ENCODE measurements at places on chromosomes 6 and 20.

DNA sequence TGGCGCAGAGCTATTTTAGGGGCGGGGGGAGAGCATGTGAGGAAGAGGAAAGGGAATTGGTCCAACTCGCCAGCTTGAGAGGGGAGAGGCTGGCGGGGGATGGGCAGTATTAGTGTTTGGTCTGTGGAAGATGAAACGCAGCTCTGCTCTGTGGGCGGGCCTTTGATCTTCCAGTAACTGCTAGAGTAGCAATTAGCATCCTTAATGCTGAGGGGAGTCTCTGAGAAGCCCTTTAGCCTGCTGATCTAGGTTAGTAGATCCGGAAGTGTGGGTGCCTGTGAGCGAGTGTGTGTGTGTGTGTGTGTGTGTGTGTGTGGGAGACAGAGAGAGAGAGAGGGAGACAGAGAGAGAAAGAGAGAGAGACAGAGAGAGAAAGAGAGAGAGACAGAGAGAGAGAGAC, 117.2 kb upstream of the BACH2 start:
- peak; percentile 97 for DNase-seq

GRCh38 chr6:15427331-15428070, 181.6 kb downstream of the JARID2 start:
- DNase-seq, result peak; percentile 38

DNA sequence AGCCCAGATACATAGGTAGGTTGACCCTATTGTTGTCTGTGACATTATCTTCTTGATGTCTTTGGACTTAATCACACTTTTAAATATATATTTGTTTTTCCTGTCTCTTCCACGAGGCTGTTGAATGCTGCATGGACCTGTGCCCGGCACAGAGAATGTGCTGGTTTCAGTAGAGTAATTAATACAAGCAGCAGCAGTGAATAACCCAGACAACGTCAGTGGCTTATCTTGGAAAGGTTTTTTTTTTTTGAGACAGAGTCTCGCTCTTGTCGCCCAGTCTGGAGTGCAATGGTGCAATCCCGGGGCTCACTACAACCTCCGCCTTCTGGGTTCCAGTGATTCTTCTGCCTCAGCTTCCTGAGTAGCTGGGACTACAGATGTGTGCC, 108.2 kb downstream of the CDH26 start:
- peak; percentile 6 for DNase-seq

DNA sequence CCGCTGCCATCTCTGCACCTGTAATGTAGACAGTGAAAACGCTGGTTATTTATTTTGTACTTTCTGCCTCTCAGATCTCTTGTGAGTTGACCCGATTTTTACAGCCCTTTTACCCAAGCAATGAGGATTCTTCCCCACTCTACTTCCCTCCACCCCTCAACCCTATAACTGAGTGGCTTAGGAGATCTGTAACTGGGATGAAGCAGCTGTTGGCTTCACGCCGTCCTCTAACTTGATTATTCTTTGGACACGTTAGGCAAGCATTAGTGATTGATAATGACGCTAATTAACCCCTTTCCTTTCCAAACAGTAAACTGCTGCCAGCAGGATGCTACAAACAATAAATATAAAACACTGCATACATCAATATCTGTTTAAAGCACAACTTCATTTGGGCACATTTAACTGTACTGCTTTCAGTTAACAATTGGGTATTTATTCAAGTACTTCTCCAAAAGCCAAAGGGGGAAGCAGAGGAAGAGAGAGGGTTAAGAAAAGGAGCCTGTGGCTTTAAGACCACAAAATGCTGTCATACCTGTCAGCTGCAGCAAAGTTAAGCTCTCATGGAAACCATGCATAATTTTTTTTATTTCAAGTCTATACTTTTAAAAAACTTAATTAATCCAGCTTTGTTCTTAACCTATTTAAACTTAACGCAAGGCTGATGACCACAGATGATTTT, 21.2 kb downstream of the TFAP2A start:
- no peak for DNase-seq

- peak; percentile 54 for DNase-seq
Observed at GRCh38 chr6:90859612-90860011, 272.7 kb upstream of the MAP3K7 start.

- peak; percentile 66 for DNase-seq
Observed at GRCh38 chr6:108145639-108146038, 20.2 kb upstream of the NR2E1 start.

GRCh38 chr20:34037767-34038166, 44.1 kb downstream of the RALY start:
- DNase-seq, result no peak

DNA sequence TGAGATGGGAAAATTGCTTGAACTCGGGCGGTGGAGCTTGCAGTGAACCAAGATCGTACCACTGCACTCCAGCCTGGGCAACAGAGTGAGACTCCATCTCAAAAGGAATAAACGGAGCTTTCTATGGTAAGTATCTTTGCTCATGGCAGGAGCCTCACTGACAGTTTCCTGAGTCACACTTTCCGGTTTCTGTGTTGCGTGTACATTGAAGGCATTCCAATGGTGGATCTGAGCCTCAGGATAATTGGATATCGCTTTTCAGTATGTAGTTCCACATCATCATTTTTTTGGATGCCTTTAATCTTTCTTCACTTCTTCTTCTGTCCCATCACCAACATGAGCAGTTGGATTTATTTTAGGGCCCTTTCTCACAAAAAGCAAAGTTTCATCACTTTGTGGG, 28.6 kb upstream of the GTSF1L start:
- DNase-seq, result no peak

- no peak for DNase-seq
Observed at GRCh38 chr6:130018744-130019325, 454 bp downstream of the L3MBTL3 start.

- DNase-seq, result peak; percentile 90
Observed at GRCh38 chr6:21987501-21987957, 309.3 kb downstream of the PRL start.

GRCh38 chr20:1370548-1371110, 22.2 kb downstream of the FKBP1A start:
- DNase-seq, result no peak

DNA sequence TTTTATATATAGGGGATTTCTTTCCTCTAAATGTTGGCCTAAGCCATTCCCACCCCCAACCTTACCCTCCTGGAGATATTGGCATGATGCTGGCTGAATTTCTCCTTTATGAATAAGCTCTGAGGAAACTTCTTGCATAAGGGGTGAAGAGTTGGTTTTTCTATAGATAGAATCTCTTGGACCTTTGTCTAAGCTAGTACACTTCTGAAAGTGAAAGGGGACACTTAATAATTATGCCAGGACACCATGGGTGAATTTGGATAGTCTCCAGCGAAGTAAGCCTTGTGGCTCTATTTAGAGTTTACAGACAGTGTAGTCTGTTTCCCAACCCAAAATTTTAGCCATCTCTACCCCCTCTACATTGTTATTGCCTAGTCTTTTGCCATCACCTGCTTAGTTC, 27.1 kb upstream of the FABP7 start:
- DNase-seq, result no peak

DNA sequence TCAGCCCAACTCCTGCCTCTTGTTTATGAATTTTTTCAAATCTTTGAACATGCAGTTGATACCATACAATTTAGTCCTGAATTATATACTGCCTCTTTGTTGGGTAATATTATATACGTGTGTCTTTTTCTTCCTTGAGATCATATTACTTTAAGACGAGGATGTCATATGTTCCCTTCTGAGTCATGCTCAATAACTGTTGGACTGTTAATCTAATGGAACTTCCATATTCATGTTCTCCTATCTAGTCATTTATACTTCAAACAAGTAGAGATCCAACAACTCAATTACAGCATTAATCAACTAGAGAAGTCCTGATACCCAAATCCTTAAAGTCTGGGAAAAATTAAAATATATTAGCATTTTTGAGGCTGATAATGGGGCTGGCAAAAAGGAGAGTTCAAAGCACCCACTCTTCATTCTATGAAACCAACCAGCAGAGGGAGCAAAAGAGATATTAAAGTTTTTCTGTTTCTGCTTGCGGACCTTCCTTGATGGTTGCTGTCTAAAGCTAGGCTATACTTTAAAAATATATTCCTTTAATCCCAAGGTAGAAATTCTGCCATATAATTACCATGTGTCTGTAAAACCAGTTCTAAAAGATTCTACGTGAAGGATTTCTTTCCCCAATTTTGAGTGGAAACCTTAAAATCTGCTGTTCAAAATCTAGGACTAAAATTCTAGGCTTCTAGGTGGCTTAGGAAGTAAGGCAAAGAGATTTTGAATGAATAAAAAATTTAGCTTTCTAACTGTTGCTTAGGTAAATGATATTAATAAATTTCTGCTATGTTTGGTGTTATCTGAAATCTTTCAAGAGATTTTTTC, 498.9 kb downstream of the BCKDHB start:
- no peak for DNase-seq

DNA sequence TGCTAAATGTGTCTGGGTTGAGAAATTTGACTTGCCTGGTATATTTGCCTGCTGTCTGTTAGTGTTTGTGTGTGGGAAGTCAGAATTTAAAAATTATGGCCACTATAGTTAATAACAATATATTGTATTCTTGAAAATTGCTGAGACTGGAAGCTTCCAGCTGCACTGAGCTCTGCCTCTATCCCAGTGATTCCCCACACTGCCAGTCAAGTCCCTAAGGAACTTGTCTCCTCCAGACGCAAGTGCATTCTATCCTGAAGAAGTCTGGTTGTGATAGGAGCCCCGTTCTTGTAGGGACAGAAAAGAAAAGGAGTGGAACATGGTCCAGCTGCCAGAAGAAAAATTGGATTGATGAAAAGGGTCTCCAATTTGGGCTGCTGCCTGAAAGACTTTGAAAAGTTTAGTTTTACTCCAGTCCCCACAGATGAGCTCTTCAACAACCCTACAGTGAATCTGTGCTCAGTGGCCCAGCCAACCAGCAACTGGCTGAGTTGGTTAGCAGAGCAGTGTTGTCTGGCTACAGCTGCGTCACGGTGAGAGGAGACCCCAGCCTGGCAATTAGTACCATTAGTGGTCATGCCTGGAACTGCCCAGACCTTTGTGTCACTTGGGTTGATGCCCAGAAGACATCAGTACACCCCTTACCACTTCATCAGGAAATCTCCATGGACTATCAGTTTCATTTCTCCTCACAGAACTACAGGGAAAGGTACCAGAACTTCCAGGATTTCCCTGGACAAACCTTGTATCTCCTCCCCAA, 183.1 kb upstream of the MCHR2 start:
- DNase-seq, result no peak

- DNase-seq, result peak; percentile 46
Observed at GRCh38 chr6:169998457-169998856, 247.0 kb downstream of the ERMARD start.

DNA sequence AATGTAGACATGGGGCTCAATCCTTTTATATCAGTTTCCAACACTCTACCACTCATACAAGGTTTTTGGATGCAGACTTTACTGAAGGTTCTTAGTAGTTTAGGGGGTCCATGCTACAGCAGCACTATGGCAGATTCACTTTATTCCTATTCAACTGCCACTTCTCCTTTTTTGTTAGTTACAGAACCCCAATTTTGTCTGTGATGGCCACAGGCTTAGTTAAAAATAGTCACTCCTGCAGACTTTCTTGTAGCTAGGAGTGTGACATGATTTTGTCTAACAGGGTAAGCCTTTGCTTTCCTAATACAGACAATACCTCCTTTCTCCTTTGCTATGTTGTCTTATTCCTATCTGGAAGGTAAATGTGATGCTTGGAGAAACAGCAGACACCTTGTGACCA, 90.0 kb upstream of the SLC24A3 start:
- peak; percentile 7 for DNase-seq

DNA sequence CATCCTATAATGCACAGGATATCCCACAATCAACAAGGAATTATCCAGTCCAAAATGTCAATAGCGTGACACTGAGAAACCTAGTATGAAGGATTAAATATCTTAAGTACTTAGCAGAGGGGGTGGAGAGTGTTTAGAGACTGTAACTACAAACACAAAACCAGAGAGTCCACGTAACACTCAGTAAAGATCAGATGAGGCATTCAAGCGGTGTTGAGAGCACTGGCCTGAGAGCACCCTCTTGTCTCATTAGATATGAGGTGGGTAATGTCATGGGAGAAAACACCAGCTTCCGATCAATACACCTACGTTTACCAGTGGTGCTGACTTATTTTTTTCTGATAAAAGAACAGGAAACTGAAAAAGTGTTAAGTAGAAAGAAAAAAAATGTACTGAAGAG, 2.3 kb downstream of the FAM184A start:
- no peak for DNase-seq

DNA sequence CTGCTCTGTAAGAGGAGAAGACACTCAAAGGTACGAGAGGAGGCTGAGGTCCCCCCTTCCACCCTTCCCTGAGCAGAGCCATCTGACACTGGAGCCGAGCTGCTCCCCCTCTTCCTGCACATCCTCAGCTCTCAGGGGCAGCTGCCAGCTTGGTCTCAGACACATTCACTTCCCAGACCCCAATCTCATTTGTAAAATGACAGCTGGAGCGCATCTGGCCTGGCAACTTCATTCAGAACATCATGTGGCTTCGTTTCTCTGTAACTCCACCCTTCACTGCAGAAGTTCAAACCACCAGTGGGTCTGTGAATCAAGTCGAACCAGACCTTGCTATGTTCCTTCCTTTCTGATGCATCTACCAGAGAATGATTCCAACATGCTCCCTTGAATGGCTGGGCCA, 145.6 kb upstream of the CDH4 start:
- no peak for DNase-seq

DNA sequence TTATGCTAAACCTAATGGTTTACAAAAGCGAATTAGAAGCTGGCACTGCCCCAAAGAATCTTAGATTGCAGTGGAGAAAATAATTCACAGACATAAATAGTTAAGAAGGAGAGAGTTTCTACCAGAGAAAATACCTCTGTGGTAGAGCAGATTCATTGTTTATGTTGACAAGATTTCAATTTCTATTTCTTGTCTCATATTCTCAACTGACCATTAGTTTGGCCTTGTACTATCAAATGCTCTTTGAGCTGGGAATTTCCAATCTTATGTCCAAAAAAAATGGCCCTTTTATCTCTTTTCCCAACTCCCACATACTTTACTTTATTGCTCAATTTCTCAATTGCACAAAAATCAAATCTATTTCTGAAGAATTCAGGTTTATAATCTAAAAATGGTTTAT, 804.1 kb upstream of the CITED2 start:
- DNase-seq, result no peak

GRCh38 chr6:45500924-45501816, 123.4 kb upstream of the SUPT3H start:
- DNase-seq, result peak; percentile 69

DNA sequence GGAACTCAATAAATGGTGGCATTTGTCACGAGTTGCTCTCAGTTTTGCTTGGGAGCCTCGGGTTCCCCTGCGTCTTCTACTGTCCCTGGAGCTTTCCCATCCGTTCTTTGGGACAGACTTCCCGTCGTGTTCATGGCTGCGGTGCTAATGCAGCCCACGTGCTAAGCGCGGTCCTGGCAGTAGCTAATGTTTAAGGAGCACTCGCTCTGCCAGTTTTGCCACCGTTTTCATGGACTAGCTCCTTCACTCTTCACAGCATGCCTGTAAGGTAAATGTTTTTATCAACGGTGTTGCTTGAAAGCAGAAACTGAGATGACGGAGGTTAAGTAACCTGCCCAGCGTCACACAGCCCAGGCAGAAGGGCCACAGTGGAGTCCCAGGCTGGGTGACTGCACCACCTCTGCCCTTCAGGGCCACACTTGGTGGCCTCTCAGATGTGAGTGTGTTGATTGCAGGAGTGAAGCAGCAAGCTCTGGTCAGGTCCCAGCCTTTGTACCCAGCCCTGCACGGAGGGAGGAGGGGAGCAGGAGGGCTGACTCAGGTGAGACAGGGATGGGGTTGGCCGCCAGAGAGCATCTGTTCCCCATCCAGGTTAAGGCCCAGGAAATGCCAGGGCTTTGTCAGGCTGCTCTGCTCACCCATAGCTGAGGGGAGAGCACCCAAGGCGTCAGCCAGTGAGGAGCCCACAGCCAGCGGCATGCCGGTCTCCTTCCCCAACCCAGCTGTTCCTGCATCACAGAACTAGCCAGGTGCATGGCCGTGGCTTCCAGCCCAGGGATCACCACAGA, 181.8 kb downstream of the ZMYND8 start:
- DNase-seq, result no peak
